ENCODE measurements at places on chromosomes 6 and 20.
A peak's percentile ranks its signal among the peaks of the same experiment; 100 is the strongest.

DNA sequence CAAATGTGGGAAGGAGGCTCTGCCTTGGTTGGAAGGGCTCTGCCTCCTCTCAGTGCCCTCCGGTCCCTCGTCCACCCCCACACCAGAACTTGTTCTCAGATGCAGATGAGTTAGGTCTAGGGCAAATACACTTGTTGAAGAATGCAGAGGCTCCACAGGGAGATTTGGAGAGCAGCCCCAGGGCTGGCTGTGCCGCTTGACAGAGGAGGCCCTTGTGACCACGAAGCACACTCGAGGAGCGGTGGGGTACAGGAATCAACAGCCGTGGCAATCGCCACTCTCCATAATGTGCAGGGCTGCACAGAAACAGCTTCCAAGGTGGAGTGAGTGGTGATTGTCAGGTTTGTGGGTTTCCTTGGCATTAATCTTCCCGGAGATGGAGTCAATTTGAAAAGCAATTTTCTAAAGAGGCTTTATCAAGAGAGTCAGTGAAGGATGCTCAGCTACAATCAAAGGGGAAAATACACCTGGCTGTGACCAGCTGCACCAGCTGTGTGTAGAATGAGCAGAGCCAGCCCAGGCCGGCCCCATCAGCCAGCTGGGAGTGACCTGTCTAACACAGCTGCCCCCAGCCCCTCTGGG lies 59.5 kb downstream of the BFSP1 start:
- no peak for DNase-seq

DNA sequence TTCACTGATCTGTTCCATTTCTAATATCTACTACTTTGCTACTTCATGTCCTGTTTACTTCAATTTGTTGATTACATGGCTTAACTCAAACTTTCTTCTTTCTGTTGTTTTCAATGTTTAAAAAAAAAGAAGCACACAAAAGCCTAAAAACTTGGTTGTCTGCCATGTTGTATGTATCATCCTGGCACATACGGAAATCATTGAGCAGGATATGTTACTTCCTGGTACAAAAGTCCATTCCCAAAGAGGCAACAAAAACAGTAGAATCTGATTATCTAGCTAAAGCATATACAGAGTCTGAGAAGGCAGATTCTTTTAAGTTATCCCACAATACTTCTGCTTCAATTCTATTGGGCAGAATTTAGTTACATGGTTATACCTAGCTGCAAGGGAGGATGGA lies 14.5 kb upstream of the COL12A1 start:
- no peak for DNase-seq

DNA sequence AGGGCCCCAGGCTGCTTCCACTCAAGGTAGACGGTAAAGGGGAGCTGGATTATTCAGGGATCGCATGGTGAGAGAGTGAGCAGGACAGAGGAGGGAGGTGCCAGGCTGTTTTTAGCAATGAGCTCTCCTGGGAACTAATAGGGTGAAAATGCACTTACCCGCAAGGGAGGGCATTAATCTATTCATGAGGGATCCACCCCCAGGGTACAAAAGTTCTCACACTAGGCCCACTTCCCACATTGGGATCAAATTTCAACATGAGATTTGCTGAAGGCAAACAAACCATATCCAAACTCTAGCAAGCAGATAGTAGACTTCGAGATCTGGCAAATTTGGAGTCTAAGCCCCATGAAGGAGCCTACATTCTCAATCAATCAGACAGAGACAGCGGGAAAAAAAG lies 408.6 kb downstream of the RNF144B start:
- DNase-seq: no peak

- DNase-seq: no peak
Observed at GRCh38 chr20:19911810-19912382, 105.3 kb upstream of the NAA20 start.

DNA sequence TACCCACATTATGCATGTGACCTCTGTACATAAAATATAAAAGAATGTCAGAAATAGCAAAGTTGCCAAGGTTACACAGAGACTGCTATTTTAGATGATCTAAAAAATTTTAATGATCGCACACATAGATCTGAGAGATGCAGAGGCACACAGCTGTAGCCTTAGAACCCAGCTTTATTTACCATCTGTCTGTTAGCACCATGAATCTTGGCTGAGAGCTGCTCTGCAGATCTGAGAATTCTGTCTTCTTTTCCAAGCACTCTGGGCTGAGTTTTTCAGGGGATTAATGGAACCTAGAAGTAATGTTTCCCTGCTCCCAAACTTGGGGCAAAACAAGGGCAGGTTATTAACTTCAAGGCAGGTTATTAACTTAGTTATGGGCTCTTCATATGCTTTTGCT lies 248.7 kb upstream of the JAG1 start:
- DNase-seq: no peak

- no peak for DNase-seq
Observed at GRCh38 chr6:85163156-85164080, 286.5 kb upstream of the NT5E start.

DNA sequence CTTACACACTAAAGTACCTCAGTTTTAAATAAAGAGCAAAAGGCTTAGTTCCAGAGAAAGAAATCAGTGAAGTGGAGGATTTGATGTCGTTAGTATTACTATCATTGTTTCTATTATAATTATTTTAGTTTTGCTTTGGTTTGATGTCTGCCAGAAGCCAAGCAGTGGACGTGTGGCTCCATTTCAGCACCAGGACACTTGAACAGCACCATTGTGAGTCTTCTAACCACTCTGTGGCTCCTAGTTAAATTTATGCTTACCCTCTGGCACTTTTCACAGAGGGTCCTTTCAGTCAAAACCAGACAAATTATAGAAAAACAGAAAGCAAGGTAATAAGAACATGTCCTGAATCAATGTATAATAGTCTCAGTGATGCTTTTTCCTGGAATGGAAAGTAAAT lies 3.4 kb downstream of the COL9A1 start:
- DNase-seq: peak; percentile 17

Measured in ACHN (cell line).